Neuronal stem cell (in vitro differentiated cells): ENCODE measurements at places on chromosomes 13 and 19.

DNA sequence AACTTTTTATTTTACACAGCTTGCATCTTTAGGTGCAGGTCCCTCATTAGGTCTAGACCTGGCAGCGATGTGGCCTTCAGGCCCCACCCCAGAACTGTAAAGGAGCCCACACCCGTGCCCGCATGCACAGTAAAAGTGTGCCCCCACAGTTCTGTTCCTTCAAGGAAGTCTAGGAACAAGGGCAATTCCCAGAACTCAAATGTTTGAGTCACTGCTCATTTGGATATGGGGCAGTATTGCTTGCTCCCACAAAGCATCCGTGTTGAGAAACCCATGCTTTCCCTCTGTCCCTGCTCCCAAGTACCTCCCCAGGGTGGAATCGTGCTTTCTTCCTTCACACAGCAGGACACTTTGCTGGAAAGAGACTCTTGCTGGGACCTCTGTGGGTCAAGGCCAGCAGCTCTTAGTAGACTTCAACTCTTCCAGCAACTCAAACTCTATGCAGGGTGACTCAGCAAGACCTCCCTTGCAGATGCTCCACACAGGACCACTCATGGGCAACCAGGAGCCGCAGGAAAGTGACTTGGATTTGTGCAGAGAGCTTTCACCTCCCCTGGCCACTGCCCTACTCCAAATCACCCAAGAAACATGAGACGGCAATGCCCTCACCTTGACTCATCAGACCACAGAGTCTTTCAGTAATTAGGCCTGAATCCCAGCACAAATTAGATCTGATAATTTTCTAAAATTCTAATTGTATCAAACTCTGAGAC, 12.3 kb downstream of the SLC7A1 start:
- H3K4me3 ChIP-seq, result no peak overlapping the region
- H3K27me3 ChIP-seq, result no peaks in the 10 kb centered on the region
- DNase-seq, result no peak

GRCh38 chr19:58350871-58351557, 2.3 kb downstream of the A1BG start:
- H3K4me3 ChIP-seq, result no peak overlapping the region
- DNase-seq, result no peak
- H3K4me1 ChIP-seq, result peaks cover 3% of the 10 kb centered on the region
- peaks cover 9% of the 10 kb centered on the region for H3K27me3 ChIP-seq

- no peak overlapping the region for H3K4me3 ChIP-seq
- no peak overlapping the region for H3K27ac ChIP-seq
- no peak for DNase-seq
- H3K36me3 ChIP-seq, result no peaks in the 10 kb centered on the region
- no peaks in the 10 kb centered on the region for H3K27me3 ChIP-seq
- H3K4me1 ChIP-seq, result peaks cover 6% of the 10 kb centered on the region
These were observed 726.2 kb upstream of the SGCG start for GRCh38 chr13:22454586-22454985.

- no peak overlapping the region for H3K4me3 ChIP-seq
- peaks cover 20% of the 10 kb centered on the region for H3K4me1 ChIP-seq
- peaks cover 39% of the 10 kb centered on the region for H3K27me3 ChIP-seq
- H3K36me3 ChIP-seq, result no peaks in the 10 kb centered on the region
- DNase-seq, result no peak
- H3K27ac ChIP-seq, result no peak overlapping the region
These were observed 1.6 kb upstream of the PDE4C start for GRCh38 chr19:18227781-18228271.

DNA sequence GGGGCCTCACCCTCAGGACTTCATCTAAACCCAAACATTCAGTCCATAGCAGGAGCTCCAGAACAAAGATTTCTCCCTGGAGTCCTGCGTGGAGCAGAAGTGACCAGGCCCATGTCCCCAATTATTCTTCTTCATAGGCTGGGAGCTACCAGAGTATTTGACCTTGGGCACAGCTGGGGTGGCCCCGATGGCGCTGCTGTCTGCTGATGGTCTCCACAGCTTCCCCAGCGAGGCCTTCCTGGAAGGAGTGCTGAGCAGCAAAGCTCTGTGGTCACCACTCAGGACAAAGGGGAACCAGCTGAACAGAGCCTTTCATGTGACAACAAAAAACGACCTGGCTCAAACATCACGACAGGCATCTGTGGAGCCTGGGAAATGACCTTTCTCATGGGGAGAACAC, 62.7 kb upstream of the ARGLU1 start:
- no peak overlapping the region for H3K4me3 ChIP-seq
- H3K36me3 ChIP-seq, result no peaks in the 10 kb centered on the region
- peaks cover 10% of the 10 kb centered on the region for H3K4me1 ChIP-seq
- H3K27ac ChIP-seq, result no peak overlapping the region

DNA sequence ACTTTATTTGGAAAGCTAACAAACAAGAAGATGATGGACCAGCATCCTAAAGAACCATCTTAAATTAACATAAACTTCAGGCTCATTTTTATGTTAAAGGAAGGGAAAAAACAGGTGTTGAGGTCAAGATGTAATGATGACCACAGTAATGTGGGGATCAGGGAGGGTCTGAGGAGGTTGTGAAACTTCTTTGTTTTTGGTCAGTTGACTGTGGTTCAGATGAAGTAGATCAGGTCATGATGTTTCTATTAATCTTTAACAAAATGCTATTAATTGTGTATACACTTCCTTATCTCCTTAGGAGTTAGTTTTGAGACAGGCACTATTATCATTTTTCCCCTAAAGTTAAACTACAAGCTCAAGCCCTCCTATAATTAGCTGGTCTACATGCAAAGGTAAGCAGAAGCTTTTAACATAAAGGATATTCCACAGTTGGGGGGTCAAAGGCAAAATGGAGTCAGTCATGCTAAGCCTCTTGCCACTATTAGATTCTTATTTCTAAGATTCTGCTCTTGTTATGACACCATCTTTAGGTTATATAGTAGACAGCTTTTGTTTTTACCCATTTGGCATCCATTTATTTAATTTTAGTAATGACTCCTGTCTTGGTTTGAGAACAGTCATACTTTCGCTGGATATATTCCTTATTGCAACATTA, 800.1 kb upstream of the PCDH9 start:
- no peak overlapping the region for H3K4me3 ChIP-seq
- H3K27ac ChIP-seq, result no peak overlapping the region
- no peaks in the 10 kb centered on the region for H3K4me1 ChIP-seq
- H3K27me3 ChIP-seq, result no peaks in the 10 kb centered on the region
- no peak for DNase-seq

DNA sequence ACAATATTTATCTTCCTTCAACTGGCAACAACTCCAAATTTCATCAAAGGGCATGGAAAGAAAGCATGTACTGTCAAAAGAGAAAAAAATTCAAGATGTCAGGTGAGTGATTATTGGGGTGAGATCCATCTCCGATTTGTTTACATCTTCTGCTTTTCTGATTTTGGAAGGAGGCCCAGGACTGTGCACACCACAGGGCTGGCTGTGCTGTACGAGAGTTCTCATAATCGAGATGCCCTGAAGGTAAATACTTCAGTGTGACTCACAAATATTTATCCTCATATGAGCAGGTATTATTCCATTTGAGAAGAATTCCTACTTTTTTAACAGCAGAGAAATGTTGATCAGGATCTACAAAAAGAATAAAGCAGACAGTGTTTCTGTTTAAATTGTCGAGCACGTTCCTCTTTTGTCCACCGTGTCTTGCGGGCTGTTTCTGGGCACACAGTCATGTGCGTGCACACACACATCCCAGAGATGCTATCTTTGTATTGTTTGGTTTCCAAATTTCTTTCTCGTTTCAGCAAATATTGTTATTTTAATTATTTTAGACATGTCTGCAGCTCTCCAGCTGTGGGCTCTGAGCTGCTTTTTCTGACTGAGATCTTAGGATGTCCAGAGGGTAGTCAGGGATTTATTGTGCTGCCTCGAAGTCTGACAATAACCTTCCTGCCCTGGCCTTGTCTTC, 103.8 kb downstream of the KL start:
- no peaks in the 10 kb centered on the region for H3K27me3 ChIP-seq
- no peak overlapping the region for H3K4me3 ChIP-seq
- H3K27ac ChIP-seq, result no peak overlapping the region
- no peaks in the 10 kb centered on the region for H3K36me3 ChIP-seq

GRCh38 chr13:46613409-46614049, 60.6 kb downstream of the LRCH1 start:
- no peak overlapping the region for H3K4me3 ChIP-seq
- H3K36me3 ChIP-seq, result no peaks in the 10 kb centered on the region
- H3K27ac ChIP-seq, result no peak overlapping the region
- no peak for DNase-seq
- no peaks in the 10 kb centered on the region for H3K27me3 ChIP-seq

DNA sequence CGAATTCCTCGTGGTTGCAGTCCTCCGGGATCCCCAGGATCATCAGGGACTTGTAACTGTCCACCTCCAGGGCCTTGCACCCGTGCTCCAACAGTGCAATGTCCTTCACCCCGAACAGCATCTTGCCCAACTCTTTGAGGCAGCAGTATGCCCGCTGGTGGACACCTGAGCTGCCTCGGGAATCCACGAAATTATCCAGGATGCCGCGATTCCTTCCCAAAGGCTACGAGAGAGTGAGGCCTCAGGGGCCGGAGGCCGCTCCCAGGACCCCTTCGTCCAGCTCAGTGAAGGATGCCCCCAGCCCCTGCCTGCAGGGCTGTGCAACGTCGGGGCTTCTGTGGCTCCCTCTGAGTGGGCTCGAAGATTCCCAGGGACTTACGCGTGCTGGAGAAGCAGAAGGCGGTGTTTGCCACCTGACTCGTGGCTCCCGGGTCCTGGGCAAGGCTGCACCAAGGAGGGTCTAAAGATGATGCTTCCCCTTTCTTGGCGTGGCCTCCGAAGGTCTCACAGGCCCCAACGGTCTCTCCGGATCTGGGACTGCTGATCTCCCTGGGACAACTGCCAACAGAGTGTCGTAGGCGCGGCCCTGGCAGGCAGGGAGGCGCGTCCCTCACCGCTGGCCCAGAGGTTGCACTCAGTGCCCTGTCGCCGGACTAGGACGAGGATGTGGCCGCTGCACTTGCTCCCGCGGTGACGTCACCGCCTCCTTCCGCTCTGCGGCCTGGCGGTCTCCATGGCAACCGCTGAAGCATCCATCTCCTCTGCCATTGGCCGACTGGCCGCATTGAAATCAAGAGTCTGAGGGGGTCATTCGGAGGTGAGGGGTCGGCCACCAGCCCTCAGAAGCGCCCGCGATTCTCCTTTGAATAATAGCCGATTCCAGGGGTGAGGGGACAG, at the start of gene PNMA8C:
PNMA8C (minus strand) TSS at position 698 of the 897 bp plus-strand sequence; CDS start at position 121, 577 bp downstream.
- peaks cover 29% of the 10 kb centered on the region for H3K4me1 ChIP-seq
- no peak within 1 kb of the TSS for H3K27ac ChIP-seq
- peak within 1 kb of the TSS; percentile 62 for H3K4me3 ChIP-seq
- no peaks in the 10 kb centered on the region for H3K36me3 ChIP-seq
- DNase-seq, result peak; percentile 89

GRCh38 chr13:20964904-20965303, 62.4 kb upstream of the XPO4 start:
- H3K27me3 ChIP-seq, result no peaks in the 10 kb centered on the region
- DNase-seq, result no peak
- no peak overlapping the region for H3K27ac ChIP-seq
- H3K4me3 ChIP-seq, result no peak overlapping the region
- H3K4me1 ChIP-seq, result no peaks in the 10 kb centered on the region
- no peaks in the 10 kb centered on the region for H3K36me3 ChIP-seq

GRCh38 chr13:51811046-51811445, 7.1 kb upstream of the DHRS12 start:
- H3K4me3 ChIP-seq, result no peak overlapping the region
- peaks cover 3% of the 10 kb centered on the region for H3K4me1 ChIP-seq
- no peak overlapping the region for H3K27ac ChIP-seq
- no peaks in the 10 kb centered on the region for H3K36me3 ChIP-seq
- H3K27me3 ChIP-seq, result peaks cover 5% of the 10 kb centered on the region

- H3K4me1 ChIP-seq, result peaks cover 5% of the 10 kb centered on the region
- H3K27ac ChIP-seq, result no peak overlapping the region
- peaks cover 2% of the 10 kb centered on the region for H3K36me3 ChIP-seq
- DNase-seq, result no peak
- no peak overlapping the region for H3K4me3 ChIP-seq
These were observed 61.3 kb upstream of the MEDAG start for GRCh38 chr13:30844548-30845296.

GRCh38 chr13:76825430-76825829, 60.8 kb downstream of the KCTD12 start:
- H3K27ac ChIP-seq, result no peak overlapping the region
- H3K4me3 ChIP-seq, result no peak overlapping the region
- H3K27me3 ChIP-seq, result no peaks in the 10 kb centered on the region
- no peaks in the 10 kb centered on the region for H3K36me3 ChIP-seq
- peaks cover 2% of the 10 kb centered on the region for H3K4me1 ChIP-seq
